ENCODE measurements at places on chromosomes 2 and 18. TPM values are rescaled to one million over a fixed set of nuclear protein-coding genes. Genes with fewer than 3 reads are reported as not detected.

EPB41L3 gene
- total RNA-seq = 4.7 TPM

ZNF385B gene
- total RNA-seq = not detected

KCNF1 gene
- total RNA-seq = not detected

FBXO41 gene
- total RNA-seq = 16.4 TPM

DSC2 gene
- not detected for total RNA-seq

TRAK2 gene
- total RNA-seq = 60.1 TPM

CGREF1 gene
- 1.4 TPM for total RNA-seq

VWA3B gene
- total RNA-seq = not detected

MYO5B gene
- not detected for total RNA-seq

COLEC12 gene
- not detected for total RNA-seq

RAD51AP2 gene
- not detected for total RNA-seq

NAT8 gene
- total RNA-seq = not detected

HRH4 gene
- total RNA-seq = 0.17 TPM

TXNDC2 gene
- total RNA-seq = not detected

PLCD4 gene
- 0.29 TPM for total RNA-seq

SEPTIN10 gene
- 1.0 TPM for total RNA-seq

DPP10 gene
- not detected for total RNA-seq

GAL3ST2 gene
- not detected for total RNA-seq

ACKR3 gene
- total RNA-seq = 5.4 TPM

HMSD gene
- total RNA-seq = 1.2 TPM

FARSB gene
- total RNA-seq = 17.2 TPM

ASB18 gene
- total RNA-seq = not detected

UGT1A1 gene
- not detected for total RNA-seq

TUBA3E gene
- total RNA-seq = not detected

NEU4 gene
- total RNA-seq = 0.19 TPM

HOXD3 gene
- total RNA-seq = not detected

STRADB gene
- total RNA-seq = 38.7 TPM

TUBB8B gene
- not detected for total RNA-seq

DSG1 gene
- total RNA-seq = not detected

STARD6 gene
- total RNA-seq = not detected

ZNF804A gene
- total RNA-seq = not detected

SIX3 gene
- total RNA-seq = not detected

CROCC2 gene
- not detected for total RNA-seq

G6PC2 gene
- total RNA-seq = not detected

FBXO15 gene
- total RNA-seq = 0.43 TPM

EFEMP1 gene
- not detected for total RNA-seq

KCNK3 gene
- total RNA-seq = not detected

CNDP1 gene
- not detected for total RNA-seq

CAPN14 gene
- 0.18 TPM for total RNA-seq

GPR45 gene
- not detected for total RNA-seq

OR6B2 gene
- total RNA-seq = not detected

CNGA3 gene
- not detected for total RNA-seq

MAP3K19 gene
- total RNA-seq = not detected

OSBPL6 gene
- 0.10 TPM for total RNA-seq

KLHL30 gene
- total RNA-seq = not detected

CNTNAP5 gene
- not detected for total RNA-seq

AOX1 gene
- total RNA-seq = 0.17 TPM

Data from activated naive CD4-positive, alpha-beta T cell treated with anti-CD3 and anti-CD28 coated beads, Interleukin-2, amount 10 ng/mL, durations not matched to agents 5 hours and 36 hours (primary cell).